Colonic mucosa (tissue), 4 donors: ENCODE measurements at places on chromosomes 2 and 18.

DNA sequence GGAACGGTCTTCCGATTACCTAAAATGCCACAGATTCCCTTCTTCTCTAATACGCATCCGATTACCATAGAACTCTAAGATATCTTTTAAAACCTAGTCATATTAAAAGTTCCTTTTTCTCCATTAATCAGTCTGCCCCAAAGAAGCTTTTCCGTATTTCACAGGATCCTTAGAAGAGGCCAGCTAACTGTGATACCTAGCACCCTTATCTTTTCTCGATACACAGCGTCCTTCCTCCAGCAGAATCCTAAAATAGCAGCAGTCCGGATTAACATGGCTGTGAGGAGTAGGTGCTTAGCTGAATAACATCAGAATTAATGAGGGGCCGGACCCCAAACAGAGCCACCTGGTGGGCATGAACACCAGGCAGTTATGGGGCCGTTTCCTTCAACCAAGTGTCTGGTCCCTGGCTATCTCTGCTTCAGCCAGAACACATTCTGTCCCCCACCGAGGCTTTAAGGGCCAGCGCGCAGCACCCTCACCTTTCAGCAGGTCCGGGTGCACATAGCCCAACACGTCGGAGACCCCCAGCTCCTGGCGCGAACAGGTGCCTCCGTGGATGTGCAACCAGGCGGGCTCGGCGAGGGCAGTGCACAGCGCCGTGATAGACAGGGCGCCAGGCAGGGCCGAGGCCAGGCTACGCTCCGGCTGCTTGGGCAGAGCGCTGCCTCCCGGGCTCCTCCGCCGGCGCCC, 995 bp downstream of the TMEM127 start:
- H3K27me3 ChIP-seq = no peaks in the 10 kb centered on the region
- H3K4me3 ChIP-seq = peak overlapping the region; percentile 93
- peaks cover 50% of the 10 kb centered on the region for H3K4me1 ChIP-seq
- peaks cover 10% of the 10 kb centered on the region for H3K36me3 ChIP-seq
- DNase-seq = peak; percentile 32

DNA sequence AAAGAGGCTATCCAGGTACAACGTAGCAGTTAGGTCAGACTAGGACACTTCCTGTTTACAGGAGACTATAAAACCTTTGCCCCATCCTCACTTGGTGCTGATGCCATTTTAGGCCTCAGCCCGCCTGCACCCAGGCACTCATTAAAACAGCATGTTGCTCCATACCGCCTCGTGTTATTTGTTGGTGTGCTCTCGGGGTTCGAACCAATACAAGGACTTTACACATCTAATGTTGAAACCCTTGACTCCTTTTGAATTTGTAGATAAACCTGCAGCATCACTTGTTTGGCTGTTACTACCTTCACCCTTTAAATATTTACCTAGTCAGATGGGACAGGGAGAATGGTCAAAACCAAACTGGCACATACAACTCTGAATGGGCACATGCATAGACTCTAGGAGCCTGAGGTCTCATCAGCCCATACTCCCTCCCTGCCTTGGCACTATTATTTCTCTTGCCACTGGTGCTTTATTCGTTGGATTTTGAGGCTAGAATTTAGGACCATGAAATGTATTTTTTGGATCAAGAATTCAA, 40.9 kb upstream of the CHST9 start:
- H3K4me3 ChIP-seq = no peak overlapping the region
- DNase-seq = no peak
- no peaks in the 10 kb centered on the region for H3K27me3 ChIP-seq
- no peaks in the 10 kb centered on the region for H3K4me1 ChIP-seq

DNA sequence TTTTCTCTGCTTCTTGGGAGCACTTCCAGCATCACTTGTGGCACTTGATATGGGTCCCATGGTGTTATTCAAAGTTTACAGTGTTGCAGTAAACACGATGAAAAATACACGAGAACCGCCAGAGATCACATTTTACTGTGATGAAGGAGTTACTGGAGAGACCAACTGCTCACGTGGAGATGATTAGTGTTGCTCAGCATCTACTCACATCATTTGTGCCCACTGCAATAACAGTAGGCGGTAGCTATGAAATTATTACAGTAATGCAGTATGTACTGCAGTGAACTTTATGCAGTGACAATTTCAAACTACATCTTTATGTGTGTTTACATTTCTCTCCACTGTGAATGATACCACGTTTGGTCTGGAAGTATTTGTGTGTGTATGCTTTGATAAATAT, 93.5 kb downstream of the SLC4A3 start:
- no peaks in the 10 kb centered on the region for H3K27me3 ChIP-seq
- H3K4me1 ChIP-seq = no peaks in the 10 kb centered on the region
- DNase-seq = no peak
- H3K36me3 ChIP-seq = no peaks in the 10 kb centered on the region
- H3K27ac ChIP-seq = no peak overlapping the region
- H3K4me3 ChIP-seq = no peak overlapping the region

- peaks cover 4% of the 10 kb centered on the region for H3K4me1 ChIP-seq
- H3K4me3 ChIP-seq = no peak overlapping the region
- H3K36me3 ChIP-seq = no peaks in the 10 kb centered on the region
- no peaks in the 10 kb centered on the region for H3K27me3 ChIP-seq
Measured at GRCh38 chr18:58438958-58439300, 190.0 kb downstream of the ALPK2 start.

DNA sequence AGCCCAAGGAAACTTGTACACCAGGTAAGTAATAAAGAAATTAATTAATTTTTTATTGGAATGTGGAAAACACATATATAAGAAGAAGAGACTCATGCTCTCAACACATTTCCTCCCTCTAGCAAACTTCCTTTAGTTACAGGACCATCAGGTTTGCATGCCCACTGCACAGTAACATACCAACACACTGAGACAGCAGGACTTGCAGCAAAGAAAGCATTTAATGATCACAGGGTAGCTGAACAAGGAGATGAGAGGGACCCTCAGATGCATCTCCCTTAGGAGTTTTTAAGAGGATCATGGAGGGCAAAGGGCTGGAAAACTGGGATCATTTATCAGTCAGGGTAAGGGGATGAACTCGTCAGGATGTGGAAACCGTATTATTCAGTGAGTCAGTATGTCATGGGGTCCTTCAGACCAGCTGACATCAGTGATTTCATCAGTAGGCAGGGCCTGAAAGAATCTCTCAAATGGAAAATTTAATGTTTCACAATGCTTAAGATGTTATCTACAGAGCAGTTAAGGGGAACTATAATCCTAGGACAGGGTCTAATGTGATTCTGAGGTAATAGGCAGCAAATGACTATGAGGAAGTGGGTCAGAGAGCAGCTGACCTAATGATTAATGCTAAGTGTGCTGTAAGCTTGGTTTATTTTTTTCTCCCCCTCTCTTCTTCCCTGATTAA, 193.8 kb upstream of the RND3 start:
- H3K27ac ChIP-seq = no peak overlapping the region
- no peaks in the 10 kb centered on the region for H3K36me3 ChIP-seq
- H3K4me3 ChIP-seq = no peak overlapping the region
- DNase-seq = no peak

- H3K27ac ChIP-seq = no peak overlapping the region
- H3K4me1 ChIP-seq = no peaks in the 10 kb centered on the region
- H3K4me3 ChIP-seq = no peak overlapping the region
Measured at GRCh38 chr2:171627412-171627811, 59.9 kb upstream of the DYNC1I2 start.

- no peaks in the 10 kb centered on the region for H3K4me1 ChIP-seq
- no peaks in the 10 kb centered on the region for H3K27me3 ChIP-seq
- H3K4me3 ChIP-seq = no peak overlapping the region
- no peaks in the 10 kb centered on the region for H3K36me3 ChIP-seq
- no peak for DNase-seq
Measured at GRCh38 chr2:205800224-205800623, 117.9 kb downstream of the NRP2 start.

DNA sequence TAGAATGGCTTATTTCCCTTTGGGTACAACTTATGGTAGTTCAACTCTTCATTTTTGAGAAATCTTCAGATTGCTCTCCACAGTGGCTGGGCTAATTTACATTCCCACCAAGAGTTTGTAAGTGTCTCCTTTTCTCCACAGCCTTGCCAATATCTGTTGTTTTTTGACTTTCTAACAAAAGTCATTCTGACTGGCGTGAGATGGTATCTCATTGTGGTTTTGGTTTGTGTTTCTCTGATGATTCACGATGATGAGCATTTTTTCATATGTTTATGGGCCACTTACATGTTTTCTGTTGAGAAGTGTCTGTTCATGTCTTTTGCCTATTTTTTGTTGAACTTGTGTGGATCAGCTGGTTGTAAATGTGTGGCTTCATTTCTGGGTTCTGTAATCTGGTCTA, 871.0 kb downstream of the EPHA4 start:
- H3K27ac ChIP-seq = no peak overlapping the region
- H3K4me3 ChIP-seq = no peak overlapping the region
- DNase-seq = no peak

- DNase-seq = no peak
- H3K27me3 ChIP-seq = no peaks in the 10 kb centered on the region
- H3K36me3 ChIP-seq = no peaks in the 10 kb centered on the region
- no peaks in the 10 kb centered on the region for H3K4me1 ChIP-seq
- H3K4me3 ChIP-seq = no peak overlapping the region
- H3K27ac ChIP-seq = no peak overlapping the region
Measured at GRCh38 chr2:8840475-8841091, 3.2 kb upstream of the KIDINS220 start.

DNA sequence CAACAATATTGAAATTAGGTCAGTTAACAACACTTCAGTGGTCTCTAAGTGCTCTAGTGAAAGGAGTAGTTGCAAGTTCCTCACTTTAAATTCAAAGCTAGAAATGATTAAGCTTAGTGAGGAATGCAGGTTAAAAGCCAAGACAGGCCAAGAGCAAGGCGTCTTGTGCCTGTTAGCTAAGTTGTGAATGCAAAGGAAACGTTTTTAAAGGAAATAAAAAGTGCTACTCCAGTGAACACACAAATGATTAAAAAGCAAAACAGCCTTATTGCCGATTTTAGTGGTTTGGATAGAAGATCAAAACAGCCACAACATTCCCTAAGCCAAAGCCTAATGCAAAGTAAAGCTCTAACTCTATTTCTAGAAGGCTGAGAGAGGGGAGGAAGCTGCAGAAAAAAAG, 44.7 kb downstream of the ANTXR1 start:
- no peak overlapping the region for H3K27ac ChIP-seq
- DNase-seq = no peak

DNA sequence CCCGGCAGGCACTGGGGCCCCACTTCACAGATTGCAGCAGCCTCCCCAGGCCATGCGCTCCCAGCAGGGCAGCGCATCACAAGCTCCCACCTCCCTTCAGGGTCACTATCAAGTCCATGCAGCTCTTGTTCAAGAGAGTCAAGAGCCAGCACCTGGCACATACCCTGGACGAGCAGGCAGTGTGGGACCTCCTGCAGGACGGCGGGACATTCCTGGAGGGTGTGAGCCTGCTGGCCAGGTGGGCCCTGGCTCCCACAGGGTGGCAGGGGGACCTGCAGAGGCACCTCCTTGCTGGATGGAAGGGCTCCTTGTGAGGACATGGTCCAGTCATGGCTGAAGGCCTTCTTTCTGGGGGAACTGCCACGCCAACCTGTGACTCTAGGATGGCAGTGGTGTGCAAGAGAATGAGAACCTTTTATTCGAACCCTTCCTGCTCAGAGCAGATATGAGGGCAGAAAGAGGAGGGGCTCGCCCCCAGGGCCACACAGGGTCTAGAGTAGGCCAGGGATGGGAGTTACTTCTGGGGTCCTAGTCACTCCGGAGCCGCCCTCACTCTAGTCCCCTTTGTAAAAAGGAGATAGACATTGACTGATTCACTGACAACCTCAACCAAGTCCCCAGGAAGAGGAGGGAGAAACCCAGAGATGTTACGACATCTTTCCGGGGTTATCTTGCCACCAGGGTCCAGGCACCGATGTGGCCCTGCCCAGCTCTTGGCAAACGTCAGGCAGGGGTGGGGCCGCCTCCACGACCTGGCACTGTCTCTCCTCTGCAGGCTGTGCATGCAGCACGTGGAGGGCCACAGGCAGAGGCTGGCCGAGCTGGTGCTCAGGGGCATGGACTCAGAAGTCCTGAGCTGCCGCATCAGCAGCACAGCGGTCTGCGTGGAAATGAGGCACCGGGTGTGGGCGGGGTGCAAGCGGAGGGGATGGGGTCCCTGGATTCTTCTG, 31.3 kb downstream of the HJURP start:
- no peak for DNase-seq
- H3K27ac ChIP-seq = no peak overlapping the region
- no peaks in the 10 kb centered on the region for H3K36me3 ChIP-seq
- H3K4me3 ChIP-seq = no peak overlapping the region
- H3K4me1 ChIP-seq = no peaks in the 10 kb centered on the region

DNA sequence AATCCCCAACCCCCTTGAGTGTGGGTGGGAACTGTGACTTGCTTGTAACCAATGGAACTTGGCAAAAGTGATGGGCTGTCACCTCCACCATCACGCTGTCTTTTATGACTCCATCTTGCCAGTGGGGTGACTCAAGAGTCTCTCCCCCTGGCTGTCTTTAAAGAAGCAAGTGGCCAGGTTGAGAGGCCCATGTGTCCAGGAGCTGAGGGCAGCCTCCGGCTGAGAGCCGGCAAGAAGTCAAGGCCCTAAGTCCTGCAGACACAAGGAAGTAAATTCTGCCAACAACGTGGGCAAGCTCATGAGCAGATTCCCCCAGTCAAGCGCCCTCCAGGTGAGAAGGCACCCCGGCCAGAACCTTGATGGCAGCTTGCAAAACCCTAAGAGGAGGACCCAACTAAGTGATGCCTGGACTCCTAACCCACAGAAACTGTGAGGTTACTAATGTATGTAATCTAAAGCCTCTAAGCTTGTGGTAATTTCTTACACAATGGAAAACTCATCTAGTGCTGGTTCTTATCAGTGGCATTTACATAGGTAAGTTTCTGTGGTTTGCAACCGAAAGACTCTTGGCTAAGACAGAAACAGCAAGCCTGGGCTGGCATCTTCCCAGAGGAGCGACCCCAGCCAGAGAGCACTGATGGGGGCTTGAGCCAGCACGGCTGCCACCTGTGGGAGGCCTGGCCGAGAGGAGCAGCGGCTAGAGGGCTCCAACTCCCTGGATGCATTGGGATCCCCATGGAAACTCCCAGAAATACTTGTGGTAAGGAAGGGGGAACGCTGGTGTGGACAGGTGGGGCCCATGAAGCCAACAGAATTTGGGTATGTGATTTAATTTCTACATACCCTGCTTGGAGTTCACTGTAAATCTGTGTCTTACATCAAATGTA, 49.3 kb downstream of the CIB4 start:
- DNase-seq = no peak
- H3K4me1 ChIP-seq = no peaks in the 10 kb centered on the region
- H3K36me3 ChIP-seq = no peaks in the 10 kb centered on the region
- no peak overlapping the region for H3K27ac ChIP-seq
- no peaks in the 10 kb centered on the region for H3K27me3 ChIP-seq
